Nucleus accumbens (tissue), 56 donors: ENCODE measurements at places on chromosomes 11 and 22.

DNA sequence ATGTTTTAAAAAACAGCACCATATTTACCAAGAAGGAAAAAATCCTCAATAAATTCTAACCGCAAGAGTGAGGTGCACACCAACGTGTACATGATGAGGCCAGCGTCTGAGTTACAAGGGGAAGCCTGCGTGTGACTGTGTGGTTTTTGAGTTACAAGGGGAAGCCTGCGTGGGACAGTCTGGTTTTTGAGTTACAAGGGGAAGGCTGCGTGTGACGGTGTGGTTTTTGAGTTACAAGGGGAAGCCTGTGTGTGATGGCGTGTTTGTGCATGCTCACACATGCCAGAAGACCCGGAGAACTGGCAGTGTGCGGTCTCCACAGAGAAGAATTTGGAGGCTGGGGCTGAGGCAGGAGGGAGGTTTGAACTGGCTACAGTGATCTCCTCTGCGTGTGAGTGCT lies 1376.4 kb downstream of the TBC1D22A start:
- DNase-seq = no peak

GRCh38 chr22:40485813-40486667 lies 115.6 kb downstream of the SGSM3 start:
- DNase-seq = no peak

- DNase-seq = no peak
Observed at GRCh38 chr11:2105511-2105910, 33.7 kb downstream of the IGF2 start.

- no peak for DNase-seq
Observed at GRCh38 chr11:16911658-16912057, 102.6 kb downstream of the PLEKHA7 start.

DNA sequence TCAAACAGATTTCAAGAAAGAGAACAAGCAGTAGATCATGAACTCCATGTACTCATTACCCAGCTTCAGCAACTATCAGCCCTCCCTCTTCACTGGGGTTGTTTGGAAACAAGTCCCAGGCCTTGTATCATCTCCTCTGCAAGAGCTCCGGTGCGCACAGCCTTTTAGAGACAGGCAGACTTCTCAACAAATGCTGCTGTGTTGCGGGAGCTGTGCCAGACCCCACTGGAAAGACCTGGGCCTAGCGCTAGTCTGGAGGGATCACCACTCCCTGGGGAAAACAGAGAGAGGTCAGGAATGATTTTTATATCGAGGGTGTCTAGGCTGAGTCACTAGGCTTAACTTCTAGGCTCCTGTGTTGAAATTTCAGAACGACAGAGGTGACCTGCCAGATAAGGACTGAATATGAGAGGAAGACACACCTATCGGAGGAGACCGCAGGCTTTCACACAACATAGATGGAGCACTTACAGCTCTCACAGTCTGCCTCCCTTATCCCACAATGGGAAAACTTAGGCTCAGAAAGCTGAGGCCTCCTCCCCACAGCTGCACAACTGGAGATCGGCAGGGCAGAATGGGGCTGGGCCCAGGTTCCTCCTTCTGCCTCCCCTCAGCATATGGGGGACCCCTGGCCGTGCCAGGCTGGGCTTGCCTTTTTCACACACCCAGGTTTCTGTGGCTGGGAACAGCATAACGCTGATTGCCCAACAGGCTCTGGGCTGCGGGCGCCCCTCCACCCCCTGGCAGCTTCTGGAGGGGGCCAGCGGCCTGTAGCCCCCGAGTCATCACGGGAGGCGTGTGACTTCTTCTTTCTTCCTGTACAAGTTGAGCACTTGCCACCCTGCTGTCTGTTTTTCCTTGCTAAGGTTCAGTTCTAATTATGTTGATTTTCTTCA lies 86.0 kb downstream of the PKNOX2 start:
- DNase-seq = no peak

GRCh38 chr22:19108807-19109197 lies 13.4 kb downstream of the DGCR2 start:
- no peak for DNase-seq
